Posterior vena cava (tissue), 2 donors: ENCODE measurements at places on chromosomes 12 and 14. TPM values are rescaled to one million over a fixed set of nuclear protein-coding genes. Genes with fewer than 3 reads are reported as not detected.

The LPAR5 gene
- total RNA-seq, result 3.3 TPM

The HOMEZ gene
- total RNA-seq, result 4.9 TPM

The PZP gene
- 0.42 TPM for total RNA-seq

The RNASE7 gene
- not detected for total RNA-seq

The AP5M1 gene
- total RNA-seq, result 39.9 TPM

The CMKLR1 gene
- total RNA-seq, result 53.4 TPM

The LIN7A gene
- 3.6 TPM for total RNA-seq

The IL31 gene
- not detected for total RNA-seq
